ENCODE measurements at places on chromosomes 1 and 21. TPM values are rescaled to one million over a fixed set of nuclear protein-coding genes. Genes with fewer than 3 reads are reported as not detected.
A peak's percentile ranks its signal among the peaks of the same experiment; 100 is the strongest.

GRCh38 chr1:203537806-203538464 lies 44.0 kb downstream of the OPTC start:
- DNase-seq, result peak; percentile 82

DNA sequence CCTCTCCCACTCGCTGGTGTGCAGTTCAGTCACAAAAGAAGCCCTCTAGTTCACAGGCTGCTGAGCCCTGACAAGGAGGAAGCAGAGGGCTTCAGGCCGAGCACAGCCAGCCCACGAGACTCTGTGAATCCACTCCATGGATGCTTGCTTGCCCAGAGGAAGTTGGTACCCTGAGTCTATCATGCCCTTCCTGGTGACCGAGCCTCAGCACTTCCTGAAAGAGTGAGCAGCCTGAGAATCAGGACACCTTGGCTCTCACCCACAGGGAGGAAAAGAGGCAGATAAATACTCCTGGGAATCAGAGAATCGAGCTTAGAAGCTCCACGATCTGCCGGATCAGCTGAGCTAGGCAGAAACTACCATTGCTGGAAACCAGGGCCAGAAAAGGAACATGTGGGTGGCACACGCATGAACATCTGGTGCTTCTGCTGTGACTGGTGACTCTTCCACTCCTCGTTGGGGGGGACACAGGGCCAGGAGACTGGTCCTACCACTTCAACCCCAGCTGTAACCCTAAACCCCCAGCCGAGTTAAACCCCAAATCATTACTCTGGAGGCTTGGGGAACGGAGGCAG lies 376.3 kb upstream of the CAMK1G start:
- DNase-seq, result no peak

GRCh38 chr1:44810101-44810761 lies 1.9 kb downstream of the BTBD19 start:
- peak; percentile 90 for DNase-seq

GRCh38 chr1:21263653-21264225 lies 26.5 kb downstream of the ECE1 start:
- no peak for DNase-seq

DNA sequence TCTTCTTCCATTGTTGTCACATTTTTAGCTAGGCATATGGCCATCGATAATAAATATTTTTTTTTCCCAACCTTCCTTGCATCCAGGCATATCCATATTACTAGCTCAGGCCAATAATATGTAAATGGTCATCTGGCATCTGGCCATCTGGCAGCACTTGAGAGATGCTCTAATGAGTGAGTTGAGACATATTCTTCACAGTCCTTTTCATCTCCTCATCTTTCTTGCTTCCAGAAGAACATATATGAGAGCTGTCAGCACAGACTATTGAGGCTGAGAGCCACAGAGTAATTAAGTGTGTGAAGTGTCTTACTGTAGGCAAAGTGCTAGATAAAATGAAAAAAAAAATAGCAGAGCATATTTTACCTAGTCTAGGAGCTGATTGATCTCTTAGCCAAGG lies 628.4 kb upstream of the TMPRSS15 start:
- DNase-seq, result no peak

DNA sequence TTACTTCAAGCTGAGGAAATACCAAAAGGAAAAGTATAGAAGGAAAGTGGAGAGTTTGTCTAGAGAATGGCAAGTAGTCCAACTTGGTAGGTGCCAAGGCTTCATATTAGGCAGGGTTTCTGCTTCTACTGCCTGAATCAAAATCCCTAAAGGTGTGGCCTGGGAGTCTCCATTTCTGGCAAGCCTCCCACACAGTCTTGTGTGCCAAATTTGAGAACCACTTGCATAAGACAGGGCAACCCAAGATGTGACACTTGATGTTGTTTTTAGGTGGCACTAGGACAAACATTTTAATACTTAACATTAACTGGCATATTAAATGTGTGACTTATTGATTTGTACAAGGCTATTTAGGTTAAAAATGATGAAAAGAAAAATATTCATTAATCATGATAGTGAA lies 60.1 kb downstream of the ATG4C start:
- DNase-seq, result no peak

- DNase-seq, result no peak
Observed at GRCh38 chr1:223225061-223225460, 82.0 kb upstream of the TLR5 start.

DNA sequence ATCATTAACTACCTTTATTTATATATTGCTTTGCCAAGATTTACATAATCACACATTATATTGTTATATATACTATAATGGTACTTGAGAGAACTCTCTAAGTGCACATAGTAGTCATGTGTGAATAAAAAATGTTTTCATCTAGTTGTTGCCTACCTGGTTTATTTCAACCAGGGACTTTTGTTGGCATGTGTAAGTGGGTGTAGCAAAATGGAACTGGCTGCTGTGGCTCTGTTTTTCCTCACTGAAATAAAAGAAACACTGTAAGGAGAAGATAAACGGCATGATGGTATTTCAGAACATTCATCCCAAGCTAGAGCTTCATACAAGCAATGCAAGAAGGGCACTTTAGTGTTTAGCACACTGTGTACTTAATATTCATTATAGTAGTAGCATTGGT lies 14.9 kb downstream of the RBBP4 start:
- DNase-seq, result no peak

The TNFRSF9 gene
- total RNA-seq, result 0.19 TPM

The PSMD4 gene
- 131 TPM for total RNA-seq

The NUDT4B gene
- 1.00 TPM for total RNA-seq

The S100A14 gene
- total RNA-seq, result not detected
